Hematopoietic multipotent progenitor cell treated with erythropoietin and hydrocortisone succinate and interleukin-3 and kit ligand, for 6 days (in vitro differentiated cells): ENCODE measurements at places on chromosomes 11 and 22.

DNA sequence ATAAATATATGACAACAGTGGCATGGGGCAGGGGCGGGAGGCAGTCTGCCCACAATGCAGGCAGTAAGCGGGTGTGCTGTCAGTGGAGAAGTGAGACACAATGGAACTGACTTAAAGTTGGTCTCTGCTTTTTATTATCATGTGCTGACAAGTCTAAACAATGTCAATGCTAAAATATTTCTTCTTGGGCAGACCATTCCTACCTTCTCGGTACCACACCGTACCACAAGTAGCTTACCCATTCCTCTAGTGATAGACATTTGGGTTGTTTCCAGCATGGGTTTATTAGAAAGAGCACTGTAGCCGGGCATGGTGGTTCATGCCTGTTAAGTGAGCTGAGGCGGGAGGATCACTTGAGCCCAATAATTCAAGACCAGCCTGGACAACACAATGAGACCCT, 2.6 kb upstream of the CHADL start:
- no peak for DNase-seq

DNA sequence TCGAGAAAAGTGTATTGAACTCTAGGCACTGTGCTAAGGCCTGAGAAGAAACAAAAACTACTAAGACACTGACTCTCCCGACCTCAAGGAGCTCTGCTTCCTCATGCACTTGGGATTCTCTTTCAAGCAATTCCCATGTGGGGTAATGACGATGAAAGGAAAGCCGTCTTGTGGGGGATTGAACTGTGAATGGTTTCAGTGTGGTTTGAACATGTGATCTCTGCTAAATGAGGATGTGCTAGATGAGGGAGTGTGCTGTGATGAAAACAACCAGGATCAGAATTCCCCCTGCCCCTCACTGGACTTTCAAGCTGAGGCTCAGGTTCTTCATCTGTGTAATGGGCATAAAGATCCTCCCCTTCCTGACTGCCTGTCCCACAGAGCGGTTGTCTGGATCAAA, 74.9 kb downstream of the DEPDC5 start:
- no peak for DNase-seq

DNA sequence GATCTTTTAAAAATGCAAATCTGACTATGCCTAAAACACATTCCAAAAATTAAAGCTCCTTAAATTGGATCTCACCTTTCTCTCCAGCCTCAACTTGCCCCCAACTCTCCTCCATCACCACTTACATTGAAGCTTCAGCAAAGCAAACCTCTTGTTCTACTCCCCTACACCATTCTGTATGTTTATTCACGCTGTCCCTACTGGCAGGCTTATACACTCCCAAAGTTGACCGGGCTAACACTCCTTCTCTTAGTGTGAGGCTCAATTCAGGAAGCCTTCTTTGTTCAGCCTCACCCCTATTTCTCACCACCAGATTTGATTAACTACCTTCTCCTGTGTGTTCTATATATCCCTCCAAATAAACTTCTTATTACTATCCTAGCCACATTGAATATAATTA, 1.8 kb upstream of the GDPD4 start:
- no peak for DNase-seq

DNA sequence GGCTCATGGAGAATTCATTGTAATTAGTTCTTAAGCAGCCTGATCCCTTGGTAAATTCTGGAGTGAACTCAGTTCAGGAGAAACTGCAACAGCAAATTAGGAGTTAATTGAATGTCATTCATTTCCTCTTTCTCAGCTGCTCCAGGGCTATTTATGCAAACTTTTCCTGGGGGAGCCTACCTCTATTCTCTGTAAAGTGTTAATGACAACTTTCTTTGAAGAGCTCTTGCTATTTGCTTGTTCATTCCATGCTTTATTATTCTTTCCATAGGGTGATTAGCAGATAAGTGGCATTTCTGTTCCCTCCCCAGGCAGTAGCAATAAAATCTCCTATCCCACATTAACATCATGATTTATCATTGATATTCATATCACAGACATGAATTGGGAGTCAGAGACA, 267.6 kb upstream of the DDI1 start:
- DNase-seq, result no peak

DNA sequence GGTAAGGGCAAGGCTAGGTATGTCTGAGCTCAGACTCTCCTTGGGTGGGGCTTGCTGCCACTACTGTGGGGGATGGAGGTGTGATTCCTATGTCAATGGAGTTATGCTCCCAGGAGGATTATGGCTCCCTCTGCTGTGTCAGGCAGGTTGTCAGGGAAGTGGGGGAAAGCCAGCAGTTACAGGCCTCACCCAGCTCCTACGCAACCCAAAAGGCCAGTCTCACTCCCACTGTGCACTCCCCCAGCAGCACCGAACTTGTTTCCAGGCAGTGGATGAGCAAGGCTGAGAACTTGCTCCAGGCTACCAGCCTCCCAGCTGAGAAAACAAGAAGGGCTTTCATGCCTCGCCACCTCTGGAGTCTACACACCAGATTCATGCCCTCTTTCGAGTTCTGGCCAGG, 18.2 kb downstream of the C11orf91 start:
- no peak for DNase-seq

GRCh38 chr11:44623341-44623730, 57.9 kb downstream of the CD82 start:
- no peak for DNase-seq

- no peak for DNase-seq
Measured at GRCh38 chr22:17787241-17787640, 13.0 kb upstream of the BID start.

- peak; percentile 92 for DNase-seq
Measured at GRCh38 chr11:62542750-62543567, 3.6 kb downstream of the AHNAK start.

- DNase-seq, result no peak
Measured at GRCh38 chr11:59403546-59403945, 22.7 kb downstream of the OR5A2 start.

DNA sequence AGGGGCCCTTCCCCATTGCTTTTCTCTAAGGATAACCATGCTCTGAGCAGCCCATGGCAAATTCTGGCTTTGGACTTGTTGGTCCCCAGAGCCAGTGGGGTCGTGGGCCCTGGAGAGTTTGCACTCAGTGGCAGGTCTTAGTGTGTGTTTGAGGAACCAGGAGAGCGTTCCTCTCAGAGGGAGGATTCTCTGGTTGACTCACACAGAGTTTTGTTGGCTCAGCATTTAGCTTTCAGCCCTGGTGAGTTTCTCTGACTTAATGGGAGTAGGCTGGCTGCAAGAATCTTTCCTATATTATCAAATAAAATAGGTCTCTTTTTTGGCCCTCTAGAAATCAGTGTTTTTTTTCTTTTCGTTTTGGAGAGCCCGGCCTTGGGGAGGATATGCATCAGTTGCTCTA, 20.9 kb downstream of the ST14 start:
- DNase-seq, result no peak

GRCh38 chr22:33472462-33473344, 414.5 kb upstream of the SYN3 start:
- no peak for DNase-seq

GRCh38 chr22:37880668-37881440, 25.2 kb upstream of the MICALL1 start:
- no peak for DNase-seq

DNA sequence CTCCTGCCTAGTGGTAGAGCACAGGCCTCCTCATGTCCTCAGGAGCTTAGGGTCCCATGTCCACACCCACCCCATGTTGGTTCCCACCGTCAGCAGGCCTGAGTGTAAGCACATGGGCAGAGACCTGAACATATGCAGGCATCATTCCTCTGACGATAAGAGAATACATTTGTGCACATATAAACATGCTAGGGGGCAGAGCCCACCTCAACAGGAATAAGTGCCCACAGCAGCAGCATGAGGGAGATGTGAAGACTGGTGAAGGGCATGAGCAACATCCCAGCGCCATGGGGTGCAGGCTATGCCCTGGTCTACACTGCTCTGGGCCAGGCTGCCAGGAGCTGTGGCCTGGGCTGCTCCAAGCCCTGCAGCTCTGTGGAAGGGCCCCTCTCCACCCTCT, 16.9 kb downstream of the ADORA2A start:
- DNase-seq, result no peak

DNA sequence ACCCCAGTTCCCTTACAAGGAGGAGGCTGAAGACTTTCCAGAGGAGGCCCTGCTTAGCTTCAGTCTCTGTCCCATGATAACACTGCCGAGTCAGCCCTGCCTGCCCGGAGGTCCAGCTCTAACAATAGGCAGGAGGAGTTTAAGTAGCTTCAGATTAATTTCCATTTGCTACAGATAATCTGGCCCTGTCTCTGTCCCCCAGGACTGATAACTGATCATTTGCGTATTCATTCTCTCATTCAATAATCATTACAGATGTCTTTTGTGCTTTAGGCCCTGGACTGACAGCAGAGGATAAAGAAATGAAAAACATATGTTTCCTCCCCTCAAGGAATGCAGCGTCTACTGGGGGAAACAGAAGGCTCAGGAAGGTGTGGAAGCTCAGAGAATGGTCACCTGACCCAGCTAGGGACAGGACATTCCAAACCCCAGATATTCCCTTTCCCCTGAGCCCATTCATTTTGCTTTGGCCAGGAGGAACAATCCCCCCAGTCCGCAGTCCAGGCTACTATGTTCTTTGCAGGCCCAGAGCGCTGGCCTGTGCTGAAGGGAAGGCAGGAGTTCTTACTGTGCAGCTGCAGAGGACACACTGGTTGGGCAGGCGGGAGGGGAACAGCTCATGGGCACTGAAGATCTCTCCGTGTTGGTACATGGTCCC, 20.8 kb downstream of the CHRDL2 start:
- peak; percentile 51 for DNase-seq

- DNase-seq, result no peak
Measured at GRCh38 chr11:130042093-130042591, 27.6 kb upstream of the APLP2 start.

- no peak for DNase-seq
Measured at GRCh38 chr11:113419454-113420003, 31.9 kb downstream of the ANKK1 start.

GRCh38 chr11:130442737-130443136, 5.7 kb upstream of the ADAMTS15 start:
- DNase-seq, result no peak

GRCh38 chr11:30855383-30856006, 269.3 kb upstream of the MPPED2 start:
- peak; percentile 32 for DNase-seq

- no peak for DNase-seq
Measured at GRCh38 chr22:19874307-19875060, 19.8 kb upstream of the GNB1L start.

GRCh38 chr11:11284481-11284880, 68.6 kb downstream of the CSNK2A3 start:
- DNase-seq, result no peak

DNA sequence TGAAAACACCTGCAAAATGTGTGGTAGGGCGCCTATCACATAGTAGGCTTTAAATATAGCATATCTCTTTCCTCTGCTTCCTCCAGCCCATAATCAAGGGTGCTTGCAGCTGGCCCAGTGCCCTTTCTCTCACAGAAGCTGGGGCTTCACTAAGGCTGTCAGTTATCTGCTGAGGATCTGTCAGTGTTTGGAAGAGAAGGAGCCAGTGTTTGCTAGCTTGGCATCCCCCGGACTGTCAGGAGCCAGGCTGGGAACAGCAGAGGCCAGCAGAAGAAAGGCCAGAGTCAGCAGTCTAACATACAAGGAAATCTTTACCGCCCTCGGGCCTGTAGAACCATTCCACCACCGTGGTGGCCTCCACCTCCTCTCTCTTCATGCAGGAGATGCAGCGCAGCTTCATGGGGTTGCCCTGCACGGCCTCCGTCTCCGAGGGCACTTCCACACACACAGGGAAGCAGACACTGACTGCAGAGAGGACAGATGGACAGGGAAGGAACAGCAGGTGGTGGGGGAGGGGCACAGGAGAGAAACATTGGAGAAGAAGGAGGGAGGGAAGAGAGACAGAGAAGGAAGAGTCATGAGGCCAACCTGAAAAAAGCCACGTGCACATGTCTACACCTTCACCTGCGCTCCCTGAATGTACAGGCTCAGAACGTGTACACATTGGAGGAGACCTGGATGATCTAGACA, 9.0 kb downstream of the SCN3B start:
- no peak for DNase-seq

DNA sequence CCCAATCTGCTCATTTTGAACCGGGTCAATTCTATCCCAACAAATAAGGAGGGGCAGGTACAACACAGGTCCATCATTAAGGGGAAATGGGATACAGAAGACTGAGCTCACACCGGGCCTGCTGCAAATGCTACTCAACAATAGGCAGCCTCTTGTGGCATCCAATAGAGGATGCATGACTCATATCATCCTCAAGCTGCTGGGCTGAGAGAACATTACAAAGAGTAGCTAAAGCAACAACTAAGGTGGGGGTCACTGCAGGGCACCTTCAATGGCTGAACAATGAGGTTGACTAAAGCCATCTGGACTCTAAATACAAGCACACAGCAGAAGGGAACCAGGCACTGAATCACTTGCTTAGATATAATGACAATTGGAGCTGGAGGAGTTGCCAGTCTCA, 130.1 kb upstream of the SYN3 start:
- no peak for DNase-seq

DNA sequence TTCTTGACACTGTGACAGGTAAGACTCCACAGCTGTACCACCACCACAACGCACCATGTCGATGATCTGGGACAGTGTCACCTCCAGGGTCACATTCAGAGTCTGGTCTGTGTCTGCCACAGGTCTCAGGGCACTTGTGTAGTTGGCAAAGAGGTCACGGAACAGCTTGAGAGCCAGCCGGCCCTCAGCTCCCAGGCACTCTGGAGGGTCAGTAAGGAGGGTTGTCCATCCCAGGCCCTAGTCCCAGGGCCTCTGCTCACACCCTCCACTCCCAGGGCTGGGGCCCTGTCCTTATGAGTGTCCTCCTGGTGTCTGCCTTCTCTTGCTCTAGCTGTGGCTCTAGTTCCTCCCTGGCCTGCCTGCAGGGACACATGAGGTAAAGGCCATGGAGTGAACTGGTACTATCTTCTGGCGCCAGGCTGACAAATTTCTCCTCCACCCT, 1.4 kb downstream of the CHRNA10 start:
- no peak for DNase-seq

- no peak for DNase-seq
Measured at GRCh38 chr11:43492701-43493100, 134.0 kb downstream of the TTC17 start.

- peak; percentile 69 for DNase-seq
Measured at GRCh38 chr22:16774911-16775500, 50.2 kb downstream of the XKR3 start.

DNA sequence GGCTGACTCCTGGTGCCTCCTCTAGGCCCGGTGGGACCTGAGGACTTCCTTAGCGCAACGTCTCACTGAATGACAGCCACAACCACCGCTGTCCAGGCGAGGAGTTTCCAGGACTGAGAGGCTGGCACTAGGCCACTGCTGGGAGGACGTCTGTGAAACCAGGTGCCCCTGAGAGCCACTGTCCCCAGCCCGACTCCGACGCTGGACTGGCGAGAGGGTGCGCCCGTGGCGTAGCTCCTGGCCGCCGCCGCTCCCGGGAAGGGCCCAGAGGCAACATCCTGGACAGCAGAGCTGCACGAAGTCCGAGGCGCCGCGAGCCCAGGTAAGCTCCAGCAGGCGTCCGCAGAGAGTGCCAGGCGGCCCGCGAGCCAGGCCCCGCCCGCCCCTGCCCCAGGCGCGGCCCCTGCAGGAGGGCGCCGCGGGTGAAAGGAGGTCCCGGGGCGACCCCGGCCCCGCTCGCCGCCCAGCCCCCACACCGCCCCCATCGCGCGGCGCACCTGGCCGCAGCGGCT, 525 bp downstream of the DGCR2 start:
- peak; percentile 66 for DNase-seq
